Immature natural killer cell (primary cell): ENCODE measurements at places on chromosomes 11 and 22. TPM values are rescaled to one million over a fixed set of nuclear protein-coding genes. Genes with fewer than 3 reads are reported as not detected.

The MYRF gene
- polyA plus RNA-seq: not detected

The MOV10L1 gene
- polyA plus RNA-seq: 1.4 TPM

GRCh38 chr22:44182588-44183286, 2.0 kb downstream of the PARVG start:
- DNase-seq: peak; percentile 51

DNA sequence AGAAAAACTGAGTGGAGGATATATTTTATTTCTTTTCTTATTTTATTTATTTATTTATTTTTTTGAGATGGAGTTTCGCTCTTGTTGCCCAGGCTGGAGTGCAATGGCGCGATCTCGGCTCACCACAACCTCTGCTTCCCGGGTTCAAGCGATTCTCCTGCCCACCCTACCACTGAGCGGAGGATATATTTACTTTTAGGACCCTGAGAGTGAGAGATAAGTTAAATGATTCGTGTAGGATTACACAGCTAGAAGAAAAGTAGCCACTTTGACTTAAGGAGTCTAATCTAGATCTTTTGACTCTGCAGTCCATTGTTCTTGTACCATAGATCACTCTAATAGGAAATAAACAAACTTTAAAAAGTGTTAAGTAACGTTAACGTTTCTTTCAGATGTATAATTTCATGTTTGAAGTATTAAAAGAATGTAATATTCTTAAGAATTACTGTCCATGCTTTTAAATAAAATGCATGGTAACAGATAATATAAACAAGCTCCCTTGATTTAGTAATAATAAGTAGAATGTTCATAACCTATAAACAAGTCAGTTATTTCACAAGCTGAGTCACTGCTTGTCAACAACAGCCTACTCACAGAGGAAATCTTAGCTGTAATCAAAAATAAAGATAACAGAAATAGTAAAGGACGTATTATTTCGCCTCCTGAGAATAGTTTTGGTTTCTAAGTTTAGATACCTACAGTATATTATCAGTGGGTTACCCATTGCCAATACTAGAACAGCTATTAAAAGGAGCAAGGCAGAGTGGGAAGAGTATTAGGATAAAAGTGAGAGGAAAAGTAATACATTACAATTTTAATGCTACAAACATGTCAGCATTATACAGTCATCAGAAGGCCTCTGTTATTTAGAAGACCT, 18.6 kb downstream of the USP47 start:
- no peak for DNase-seq

- no peak for DNase-seq
These were observed 103.5 kb upstream of the BMAL1 start for GRCh38 chr11:13174090-13174489.
